ENCODE measurements at places on chromosomes 16 and 17. TPM values are rescaled to one million over a fixed set of nuclear protein-coding genes. Genes with fewer than 3 reads are reported as not detected.

Gene CCDC57
- 11.5 TPM for total RNA-seq

Gene ACE
- 7.8 TPM for total RNA-seq

Gene BLTP2
- 80.4 TPM for total RNA-seq

Gene LPO
- total RNA-seq, result not detected

Gene RIPOR1
- 30.8 TPM for total RNA-seq

Gene C16orf92
- total RNA-seq, result not detected

Gene HSD3B7
- 12.5 TPM for total RNA-seq

Gene SCNN1G
- total RNA-seq, result not detected

Gene SOX9
- 6.3 TPM for total RNA-seq

Gene REXO5
- total RNA-seq, result 5.2 TPM

Gene CA5A
- not detected for total RNA-seq

Gene GRB7
- total RNA-seq, result not detected

Gene CACNG1
- total RNA-seq, result 43.3 TPM

Gene BIRC5
- total RNA-seq, result 11.0 TPM

Gene DNAAF8
- 0.52 TPM for total RNA-seq

Gene CD300E
- 0.52 TPM for total RNA-seq

Gene FAAP100
- total RNA-seq, result 7.8 TPM

Gene OTOP2
- total RNA-seq, result not detected

Gene CMTM2
- total RNA-seq, result not detected

Gene PIK3R5
- total RNA-seq, result 2.1 TPM

All from skeletal muscle tissue (tissue), 5 donors.